ENCODE measurements at places on chromosomes 5 and 9.

GRCh38 chr5:132268769-132269551 is 11.5 kb downstream of the PDLIM4 start:
- H3K36me3 ChIP-seq: no peaks in the 10 kb centered on the region
- DNase-seq: peak; percentile 24
- H3K27ac ChIP-seq: no peak overlapping the region
- no peak overlapping the region for H3K4me3 ChIP-seq

DNA sequence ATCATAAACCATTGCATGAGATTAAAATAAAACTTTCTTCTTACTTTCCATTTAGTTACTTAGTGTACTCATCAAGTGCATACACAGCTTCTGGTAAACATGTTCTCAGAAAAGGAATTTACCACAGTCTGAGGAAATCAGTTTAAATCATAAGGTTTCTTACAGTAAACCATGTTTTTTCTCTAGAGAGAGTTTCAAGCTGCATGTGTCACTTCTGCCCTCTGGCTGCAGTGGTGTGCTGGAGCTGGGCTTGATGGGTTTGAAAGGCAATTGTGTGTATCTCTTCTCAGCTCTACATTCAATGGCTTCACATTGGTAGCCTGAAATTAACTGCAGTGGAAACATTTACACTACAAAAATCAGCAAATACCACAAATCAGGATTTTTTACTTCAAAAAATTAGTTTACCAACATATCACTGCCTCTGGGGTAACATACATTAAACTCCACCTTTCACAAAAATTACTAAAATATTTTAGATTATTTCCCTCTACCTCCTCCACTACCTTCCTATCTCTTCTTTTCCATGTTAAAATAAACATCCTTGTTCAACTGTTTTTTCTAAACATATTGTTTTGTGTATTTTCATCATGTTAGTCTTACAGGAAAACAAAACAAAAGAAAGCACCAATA is 414.3 kb downstream of the ANXA1 start:
- H3K36me3 ChIP-seq: no peaks in the 10 kb centered on the region
- H3K27ac ChIP-seq: no peak overlapping the region
- no peaks in the 10 kb centered on the region for H3K4me1 ChIP-seq
- H3K4me3 ChIP-seq: no peak overlapping the region

DNA sequence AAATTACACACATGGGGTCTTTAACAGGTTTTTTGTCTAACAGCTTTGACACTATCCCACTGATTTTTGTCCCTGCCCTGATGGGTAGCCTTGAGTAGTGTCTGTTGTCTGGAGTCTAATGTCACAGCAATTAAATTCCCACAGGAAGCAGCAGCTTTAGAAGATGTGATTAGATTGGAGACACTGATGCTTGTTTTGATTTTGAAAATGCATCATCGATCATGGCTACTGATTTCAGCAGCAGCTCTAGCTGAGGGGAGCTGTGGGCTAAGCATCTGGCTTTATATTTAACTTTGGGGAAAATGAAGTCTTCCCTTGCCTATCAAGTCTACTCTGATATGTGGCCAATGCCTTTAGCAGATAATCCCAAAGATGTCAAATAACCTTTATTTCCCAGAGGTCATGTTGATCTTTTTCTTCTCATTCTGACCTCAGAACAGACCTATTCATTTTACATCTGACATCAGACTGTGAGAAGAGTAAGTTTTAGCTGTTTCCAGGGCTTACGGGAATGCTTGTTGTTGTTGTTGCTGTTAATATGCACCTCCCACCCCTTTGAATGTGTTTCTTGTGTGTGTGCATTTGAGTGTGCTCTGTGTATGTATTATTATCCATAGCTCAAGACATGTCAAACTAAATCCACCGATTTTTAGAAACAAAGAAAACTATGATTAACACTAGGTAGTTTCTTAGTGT is 704.9 kb upstream of the NUDT12 start:
- H3K27ac ChIP-seq: no peak overlapping the region
- no peaks in the 10 kb centered on the region for H3K36me3 ChIP-seq
- H3K4me3 ChIP-seq: no peak overlapping the region
- no peaks in the 10 kb centered on the region for H3K27me3 ChIP-seq

GRCh38 chr9:89946741-89947140 is 341.9 kb downstream of the GADD45G start:
- no peak overlapping the region for H3K4me3 ChIP-seq
- no peak for DNase-seq
- H3K4me1 ChIP-seq: no peaks in the 10 kb centered on the region
- no peaks in the 10 kb centered on the region for H3K36me3 ChIP-seq
- no peak overlapping the region for H3K27ac ChIP-seq

- H3K27ac ChIP-seq: peak overlapping the region; percentile 84
- H3K4me1 ChIP-seq: peaks cover 39% of the 10 kb centered on the region
- H3K36me3 ChIP-seq: peaks cover 10% of the 10 kb centered on the region
- H3K4me3 ChIP-seq: peak overlapping the region; percentile 72
- DNase-seq: no peak
Observed at GRCh38 chr5:177304392-177305119, 957 bp downstream of the PRELID1 start.

DNA sequence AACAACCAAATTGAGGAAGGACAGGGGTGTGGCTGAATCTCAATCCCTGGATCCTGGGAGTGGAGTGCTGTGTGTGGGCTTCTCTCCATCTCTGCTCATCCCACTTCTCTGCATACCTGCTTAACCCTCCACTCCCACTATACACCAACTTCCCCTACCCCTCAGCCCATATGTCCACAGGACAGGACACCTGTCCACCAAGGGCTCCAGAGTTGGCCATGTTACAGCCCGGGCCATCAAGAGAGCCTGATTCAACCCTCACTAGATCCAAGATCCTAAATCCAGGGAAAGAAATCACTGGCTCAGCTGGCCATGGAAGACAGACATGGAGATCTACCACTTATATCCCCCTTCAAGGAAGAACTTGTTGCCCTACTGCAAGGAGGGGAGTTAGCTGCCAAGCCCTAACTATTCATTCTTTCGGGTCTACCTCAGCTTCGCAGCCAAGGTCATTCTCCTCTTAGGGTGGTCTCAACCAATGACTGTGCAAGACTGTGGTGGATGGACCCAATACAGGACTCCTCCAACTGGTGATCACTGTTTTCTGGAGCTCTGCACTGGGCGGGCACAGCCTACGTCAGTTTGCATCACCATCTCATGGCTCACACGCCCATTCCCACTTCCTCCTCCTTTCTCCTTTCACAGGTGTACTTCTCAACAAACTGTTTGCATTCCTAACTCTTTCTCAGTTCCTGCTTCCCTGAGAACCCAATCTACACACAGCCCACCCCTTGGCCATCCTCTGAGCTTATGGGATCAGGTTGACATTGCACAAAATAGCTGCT is 53.7 kb upstream of the ZBTB43 start:
- no peak overlapping the region for H3K27ac ChIP-seq
- no peaks in the 10 kb centered on the region for H3K36me3 ChIP-seq
- no peaks in the 10 kb centered on the region for H3K4me1 ChIP-seq

DNA sequence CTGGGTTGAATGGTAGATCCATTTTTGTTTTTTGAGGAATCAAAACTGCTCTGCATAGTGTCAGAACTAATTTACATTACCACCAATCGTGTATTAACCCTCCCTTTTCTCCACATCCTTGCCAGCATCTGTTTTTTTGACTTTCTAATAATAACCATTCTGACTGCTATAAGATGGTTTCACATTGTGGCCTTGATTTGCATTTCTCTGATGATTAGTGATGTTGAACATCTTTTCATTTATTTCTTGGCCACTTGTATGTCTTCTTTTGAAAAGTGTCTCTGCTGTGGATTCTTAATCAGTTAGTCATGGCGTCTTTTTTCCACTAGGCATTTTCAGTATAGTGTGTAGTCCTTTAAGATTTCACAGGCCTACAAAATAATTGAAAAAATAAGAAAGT is 2144.3 kb upstream of the C9orf72 start:
- no peak overlapping the region for H3K27ac ChIP-seq
- H3K4me3 ChIP-seq: no peak overlapping the region
- DNase-seq: no peak

DNA sequence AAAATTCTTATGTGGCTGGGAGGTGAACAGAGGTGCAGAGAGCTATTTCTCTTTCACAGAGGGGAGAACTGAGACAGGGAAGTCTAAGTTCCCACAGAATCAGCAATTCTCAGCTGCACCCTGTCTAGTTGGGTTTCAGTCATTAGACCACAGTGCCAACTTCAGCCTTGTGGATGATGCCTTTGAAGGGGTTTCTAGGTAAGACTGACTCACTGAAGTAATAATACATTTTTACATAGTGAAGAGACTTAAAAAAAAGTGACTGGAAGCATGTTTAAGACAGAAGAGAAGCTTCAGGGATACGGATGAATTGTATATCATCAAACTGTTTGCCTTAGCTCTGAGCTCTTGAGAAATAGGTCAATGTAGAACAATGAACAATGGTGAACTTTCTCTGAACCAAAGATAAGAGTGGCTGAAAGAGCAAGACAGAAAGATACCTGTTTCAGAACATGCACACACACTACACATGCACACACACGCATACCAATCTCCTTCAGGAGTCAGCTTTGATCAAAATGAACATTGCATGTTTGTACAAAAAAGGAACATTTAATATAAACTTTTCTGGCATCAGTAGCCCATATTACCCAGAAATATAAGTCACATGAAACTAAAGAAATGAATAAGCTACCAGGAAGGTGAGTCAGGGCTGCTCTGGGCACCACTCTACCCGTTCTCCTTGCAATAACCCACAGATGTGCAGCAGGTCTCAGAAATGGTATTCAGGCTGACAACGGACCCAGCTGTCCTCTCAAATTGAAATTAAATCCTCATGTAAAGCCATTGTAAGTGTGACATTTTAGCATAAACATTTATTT is 12.6 kb upstream of the FYB1 start:
- no peak for DNase-seq
- no peak overlapping the region for H3K4me3 ChIP-seq
- H3K27ac ChIP-seq: no peak overlapping the region
- H3K36me3 ChIP-seq: no peaks in the 10 kb centered on the region

DNA sequence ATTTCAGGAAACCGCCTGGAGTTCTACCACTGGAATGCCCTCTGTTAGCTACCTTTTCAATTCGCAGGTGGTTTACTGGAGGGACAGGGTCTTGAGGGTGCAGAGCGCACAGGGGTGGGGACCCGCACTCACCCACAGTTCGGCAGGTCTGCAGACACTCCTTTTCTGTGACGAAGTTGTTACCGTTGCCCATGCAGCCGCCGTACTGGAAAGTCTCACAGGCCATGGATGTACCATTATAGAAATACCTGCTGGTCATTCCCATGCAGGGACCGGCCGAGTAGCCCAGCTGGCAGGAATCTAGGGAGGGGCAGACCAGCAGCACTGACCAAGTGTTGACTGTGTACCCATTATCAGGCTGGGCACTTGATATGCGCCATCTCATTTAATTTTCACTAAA is 16.8 kb downstream of the AMBP start:
- H3K4me3 ChIP-seq: no peak overlapping the region
- H3K4me1 ChIP-seq: peaks cover 5% of the 10 kb centered on the region
- H3K27ac ChIP-seq: no peak overlapping the region
- H3K27me3 ChIP-seq: no peaks in the 10 kb centered on the region
- DNase-seq: no peak
- H3K36me3 ChIP-seq: peaks cover 14% of the 10 kb centered on the region

DNA sequence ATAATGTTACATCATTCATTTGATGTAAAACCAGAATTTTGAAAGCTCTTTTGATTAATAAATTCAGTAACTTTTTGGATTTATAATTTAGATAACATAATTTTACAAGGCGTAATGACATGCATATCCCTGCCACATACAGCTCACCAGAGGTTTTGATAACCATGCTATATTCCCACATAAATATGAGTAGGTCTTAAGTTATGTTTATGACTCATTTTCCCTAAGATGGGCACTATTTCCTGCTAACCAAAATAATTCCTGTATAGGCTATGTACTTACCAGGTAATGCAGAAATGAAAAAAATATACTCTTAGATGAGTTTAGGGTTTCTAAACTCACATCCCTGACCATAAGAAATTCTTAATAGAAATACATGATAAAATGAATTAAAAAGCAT is 93.9 kb upstream of the EDIL3 start:
- no peak for DNase-seq
- no peaks in the 10 kb centered on the region for H3K4me1 ChIP-seq
- no peaks in the 10 kb centered on the region for H3K36me3 ChIP-seq
- peaks cover 3% of the 10 kb centered on the region for H3K27me3 ChIP-seq
- H3K27ac ChIP-seq: no peak overlapping the region

GRCh38 chr5:136309932-136310598 is 55.3 kb downstream of the TRPC7 start:
- H3K27me3 ChIP-seq: no peaks in the 10 kb centered on the region
- H3K4me3 ChIP-seq: no peak overlapping the region
- H3K4me1 ChIP-seq: no peaks in the 10 kb centered on the region
- H3K27ac ChIP-seq: no peak overlapping the region
- no peak for DNase-seq

DNA sequence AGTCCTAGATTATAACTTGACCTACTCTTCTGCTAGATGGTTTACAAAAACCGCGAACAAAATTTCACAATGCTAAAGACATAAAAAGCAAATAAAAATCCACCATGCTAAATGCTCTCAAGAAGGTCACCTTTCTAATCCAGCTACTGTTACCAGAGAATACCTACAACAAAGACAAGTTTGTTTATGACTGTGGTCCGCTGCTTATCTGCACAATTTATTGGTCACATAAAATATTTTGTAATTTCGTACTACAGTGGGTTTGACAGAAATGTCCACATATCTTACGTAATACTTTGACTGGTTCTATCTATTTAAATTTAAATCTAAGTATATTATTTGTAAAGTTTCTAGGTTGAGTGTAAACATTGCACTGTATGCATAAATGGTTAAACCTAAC is 257.6 kb upstream of the ZNF608 start:
- no peak overlapping the region for H3K27ac ChIP-seq
- DNase-seq: no peak
- H3K27me3 ChIP-seq: no peaks in the 10 kb centered on the region
- no peaks in the 10 kb centered on the region for H3K4me1 ChIP-seq

DNA sequence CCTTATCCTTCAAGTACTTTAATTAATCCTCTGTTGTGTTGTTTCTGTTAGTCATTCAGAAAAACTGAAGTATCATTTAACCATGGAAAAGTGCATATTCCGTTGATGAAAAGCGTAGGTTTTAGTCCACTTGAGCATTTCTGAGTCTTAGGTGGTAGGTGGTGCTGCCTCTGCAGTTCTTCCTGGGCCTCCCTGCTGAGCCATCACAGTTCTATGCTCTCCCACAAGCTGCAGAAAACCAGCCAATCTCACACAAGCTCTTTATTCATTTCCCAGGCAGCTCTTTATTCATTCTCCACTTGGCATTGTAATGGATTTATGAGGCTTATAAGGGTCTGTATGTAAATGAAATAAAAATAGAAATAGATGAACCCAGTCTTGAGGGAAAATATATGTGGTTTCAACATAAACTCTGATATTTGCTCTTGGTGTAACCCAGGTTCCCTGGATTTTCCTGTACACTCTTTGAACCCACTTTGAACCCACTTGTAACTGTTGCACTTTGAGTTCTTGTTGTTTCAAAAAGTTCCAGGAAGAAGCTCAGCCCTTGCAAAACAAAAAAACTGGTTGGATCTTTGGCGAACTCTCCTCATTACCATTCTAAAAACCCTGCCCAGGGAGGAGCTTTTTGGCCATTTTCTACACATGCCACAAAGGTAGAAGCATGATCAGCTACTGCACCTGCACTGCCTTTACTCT is 56.0 kb downstream of the ZNF510 start:
- H3K4me3 ChIP-seq: no peak overlapping the region
- no peak for DNase-seq
- no peaks in the 10 kb centered on the region for H3K4me1 ChIP-seq
- H3K27ac ChIP-seq: no peak overlapping the region
- H3K36me3 ChIP-seq: no peaks in the 10 kb centered on the region

GRCh38 chr9:117796681-117797080 is 92.5 kb downstream of the TLR4 start:
- H3K36me3 ChIP-seq: no peaks in the 10 kb centered on the region
- no peak overlapping the region for H3K4me3 ChIP-seq
- H3K27ac ChIP-seq: no peak overlapping the region
- DNase-seq: no peak
- H3K4me1 ChIP-seq: no peaks in the 10 kb centered on the region
